ENCODE measurements at places on chromosomes 5 and 9. TPM values are rescaled to one million over a fixed set of nuclear protein-coding genes. Genes with fewer than 3 reads are reported as not detected.
A peak's percentile ranks its signal among the peaks of the same experiment; 100 is the strongest.

Gene BAAT
- total RNA-seq: not detected

Gene GABRA6
- total RNA-seq: not detected

Gene DNAI1
- total RNA-seq: not detected

Gene SH2D3C
- total RNA-seq: 13.9 TPM

Gene LOX
- not detected for total RNA-seq

Gene ORM1
- total RNA-seq: not detected

DNA sequence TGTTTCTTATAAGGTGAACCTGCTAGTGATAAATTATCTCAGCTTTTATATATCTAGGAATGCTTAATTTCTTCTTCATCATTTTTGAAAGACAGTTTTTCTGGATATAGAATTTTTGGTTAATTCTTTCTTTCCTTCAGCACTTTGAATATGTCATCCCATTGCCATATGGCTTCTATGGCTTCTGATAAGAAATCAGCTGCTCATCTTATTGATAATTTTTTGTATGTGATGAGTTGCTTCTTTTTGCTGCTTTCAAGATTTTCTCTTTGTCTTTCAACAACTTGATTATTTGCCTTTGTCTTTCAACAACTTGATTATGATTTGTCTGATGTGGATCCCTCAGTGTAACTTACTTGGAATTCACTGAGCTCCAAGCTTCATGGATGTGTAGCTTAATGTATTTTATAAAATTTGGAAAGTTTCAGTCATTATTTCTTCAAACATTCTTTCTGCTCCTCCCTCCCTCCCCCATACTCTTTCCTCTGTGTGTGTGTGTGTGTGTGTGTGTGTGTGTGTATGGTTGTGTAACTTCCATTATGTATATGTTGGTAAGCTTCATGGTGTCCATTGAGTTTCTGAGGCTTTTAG lies 243.9 kb downstream of the TLE1 start:
- no peak overlapping the region for H3K4me3 ChIP-seq
- H3K36me3 ChIP-seq: no peaks in the 10 kb centered on the region
- no peak overlapping the region for H3K27ac ChIP-seq
- no peaks in the 10 kb centered on the region for H3K4me1 ChIP-seq
- DNase-seq: no peak
- H3K27me3 ChIP-seq: no peaks in the 10 kb centered on the region

DNA sequence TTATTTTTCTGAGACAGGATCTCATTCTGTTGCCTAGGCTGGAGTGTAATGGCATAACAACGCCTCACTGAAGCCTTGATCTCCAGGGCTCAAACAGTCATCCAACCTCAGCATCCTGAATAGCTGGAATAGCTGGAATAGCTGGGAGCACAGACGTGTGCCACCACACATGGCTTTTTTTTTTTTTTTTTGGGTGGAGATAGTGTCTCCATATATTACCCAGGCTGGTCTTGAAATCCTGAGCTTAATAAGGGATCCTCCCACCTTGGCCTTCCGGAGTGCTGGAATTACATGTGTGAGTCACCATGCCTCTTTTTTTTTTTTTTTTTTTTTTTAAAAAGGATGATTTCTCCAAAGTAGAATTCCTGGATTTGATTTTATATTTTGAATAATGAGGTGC lies 60.7 kb downstream of the NSD1 start:
- H3K36me3 ChIP-seq: peaks cover 4% of the 10 kb centered on the region
- no peaks in the 10 kb centered on the region for H3K27me3 ChIP-seq
- no peak overlapping the region for H3K27ac ChIP-seq
- no peak overlapping the region for H3K4me3 ChIP-seq

- H3K27me3 ChIP-seq: peaks cover 21% of the 10 kb centered on the region
- H3K27ac ChIP-seq: peak overlapping the region; percentile 51
- peak overlapping the region; percentile 58 for H3K4me3 ChIP-seq
Observed at GRCh38 chr5:132829742-132830435, 558 bp downstream of the SHROOM1 start.

All from CD8-positive, alpha-beta memory T cell (primary cell).